ENCODE measurements at places on chromosomes 1 and 21.

GRCh38 chr1:77742011-77742555 is 17.6 kb downstream of the USP33 start:
- DNase-seq = no peak

DNA sequence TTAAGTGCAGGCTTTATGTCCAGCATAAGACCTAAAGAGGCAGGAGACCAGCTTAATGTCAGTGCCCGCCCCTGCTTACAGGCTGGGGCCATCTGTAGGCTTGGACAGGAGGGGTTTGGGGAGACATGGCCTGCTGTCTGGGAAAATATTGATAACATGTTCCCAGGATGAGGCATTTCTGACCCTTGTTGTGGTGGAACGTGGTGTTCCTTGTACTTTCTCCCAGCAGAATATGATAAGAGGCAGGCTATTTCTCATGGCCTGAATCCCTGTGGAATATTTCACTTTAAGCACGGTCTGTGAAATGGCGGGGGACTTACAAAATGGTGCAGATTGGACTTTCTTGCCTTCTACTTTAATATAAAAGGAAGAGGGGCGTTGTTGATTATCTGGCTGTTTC is 41.9 kb upstream of the PLA2G5 start:
- no peak for DNase-seq

DNA sequence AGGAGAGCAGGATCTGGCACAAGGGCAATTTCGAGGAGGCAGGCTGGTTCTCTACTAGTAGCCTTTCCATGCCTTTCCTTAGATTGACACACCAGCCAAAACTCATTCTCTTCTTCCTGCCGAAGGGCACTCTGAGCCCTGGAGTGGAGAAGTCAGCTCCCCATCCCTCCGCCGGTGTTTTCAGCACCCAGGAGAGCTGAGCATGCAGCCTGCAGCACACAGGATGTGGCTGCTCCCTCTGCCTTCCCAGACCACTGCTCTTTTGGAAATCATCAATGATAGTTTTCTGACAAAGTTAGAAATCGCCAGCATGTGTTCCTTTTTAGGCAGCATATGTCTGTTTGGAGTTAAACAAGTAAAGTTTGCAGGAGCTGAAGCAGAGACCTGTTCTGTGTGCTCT is 11.7 kb downstream of the RNU5D-1 start:
- DNase-seq = no peak

DNA sequence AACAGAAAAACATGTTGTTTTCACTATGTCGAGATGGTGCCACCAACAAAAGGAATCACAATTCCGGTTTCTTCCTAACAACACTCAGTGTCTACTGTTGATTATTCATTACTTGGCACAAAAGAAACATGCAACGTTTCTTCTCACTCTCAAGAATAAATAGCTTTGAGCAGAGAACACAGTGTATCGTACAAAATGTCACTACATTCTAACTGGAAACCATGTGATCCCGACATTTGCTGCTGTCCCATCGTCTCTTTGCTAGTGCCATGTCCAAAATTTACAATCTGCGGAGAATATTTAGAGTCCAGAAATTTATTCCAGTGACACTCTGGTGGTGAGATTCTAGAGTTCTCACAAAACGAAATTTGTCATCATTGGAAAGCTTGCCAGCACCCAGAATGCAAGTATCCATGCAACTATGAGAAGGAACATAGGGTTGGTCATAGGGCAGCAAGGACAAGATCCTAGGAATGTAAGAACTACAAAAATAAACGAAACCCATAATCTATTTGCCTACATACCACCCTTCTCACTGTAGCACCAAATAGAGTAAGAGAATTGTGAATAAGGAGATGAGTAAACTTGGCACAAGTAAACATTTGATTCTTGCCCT is 505.1 kb downstream of the LTN1 start:
- DNase-seq = no peak

GRCh38 chr1:7224081-7224534 is 438.9 kb downstream of the CAMTA1 start:
- DNase-seq = no peak
